Caco-2 (cell line): ENCODE measurements at places on chromosomes 7 and 10. TPM values are rescaled to one million over a fixed set of nuclear protein-coding genes. Genes with fewer than 3 reads are reported as not detected.
A peak's percentile ranks its signal among the peaks of the same experiment; 100 is the strongest.

DNA sequence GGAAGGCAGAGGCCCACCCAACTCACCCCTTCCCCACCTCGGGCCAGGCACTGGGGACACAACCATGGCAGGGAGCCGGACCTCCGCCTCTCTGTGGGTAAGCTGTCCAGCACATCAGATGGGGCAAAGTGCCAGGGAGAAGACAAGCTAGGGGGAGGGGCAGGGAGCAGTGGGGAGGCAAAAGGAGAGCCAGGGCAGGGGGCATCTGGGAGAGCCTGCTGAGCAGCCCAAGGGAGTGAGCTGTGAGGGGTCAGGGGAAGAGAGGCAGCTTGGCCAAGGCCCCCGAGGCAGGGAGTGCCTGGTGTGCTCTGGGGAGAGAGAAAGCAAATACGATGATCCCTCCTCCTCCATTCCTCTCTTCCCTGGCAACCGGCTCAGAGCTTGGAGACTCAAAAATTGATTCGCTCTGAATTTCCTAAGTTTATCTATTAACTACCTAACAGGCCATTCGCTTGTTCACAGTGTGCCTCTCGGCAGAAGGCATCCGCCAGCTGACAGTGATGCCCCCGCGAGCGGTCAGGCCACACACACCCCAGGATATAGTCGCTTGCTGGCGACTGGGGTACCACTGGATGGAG, 4.5 kb downstream of the CAMK2B start:
- DNase-seq: no peak

DNA sequence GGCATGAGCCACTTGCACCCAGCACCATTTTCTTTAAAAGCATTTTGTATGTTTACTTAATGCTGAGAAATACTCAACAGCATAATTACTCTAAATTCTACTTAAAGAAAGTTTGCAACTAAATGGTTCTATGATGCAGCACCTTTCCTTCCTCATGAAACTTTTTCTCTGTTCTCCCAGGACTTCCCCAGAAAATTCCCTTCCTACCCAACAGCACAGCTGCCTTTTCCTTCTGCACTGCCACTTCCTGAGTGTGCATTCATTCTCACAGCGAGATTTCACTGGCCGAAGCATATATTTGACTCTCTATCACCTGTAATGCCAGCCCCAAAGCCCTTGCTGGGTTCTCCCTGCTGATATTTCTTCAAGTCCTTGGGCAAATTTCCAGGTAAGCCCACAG, 41.5 kb upstream of the DGKI start:
- DNase-seq: no peak

DNA sequence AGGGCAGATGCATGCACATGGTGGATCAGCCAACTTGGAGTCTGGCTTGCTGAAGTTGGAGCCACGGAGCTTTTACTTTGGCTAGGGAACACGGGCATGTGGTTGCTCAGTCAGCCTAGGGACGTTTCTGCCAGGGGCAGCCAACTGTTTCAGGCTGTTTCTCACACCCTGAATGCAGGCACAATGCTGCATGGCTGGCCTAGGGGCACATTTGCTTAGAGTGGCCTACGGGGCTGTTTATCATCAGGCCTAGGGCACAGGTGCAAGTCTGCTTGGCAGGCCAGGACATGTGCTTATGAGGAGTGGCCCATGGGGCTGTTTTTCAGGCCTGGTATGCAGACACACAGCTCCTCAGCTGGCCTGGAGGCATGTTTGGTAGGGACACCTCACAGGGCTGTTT, 107.4 kb downstream of the GSAP start:
- DNase-seq: no peak

- no peak for DNase-seq
These were observed 93.0 kb downstream of the PTPRN2 start for GRCh38 chr7:158494643-158495042.

DNA sequence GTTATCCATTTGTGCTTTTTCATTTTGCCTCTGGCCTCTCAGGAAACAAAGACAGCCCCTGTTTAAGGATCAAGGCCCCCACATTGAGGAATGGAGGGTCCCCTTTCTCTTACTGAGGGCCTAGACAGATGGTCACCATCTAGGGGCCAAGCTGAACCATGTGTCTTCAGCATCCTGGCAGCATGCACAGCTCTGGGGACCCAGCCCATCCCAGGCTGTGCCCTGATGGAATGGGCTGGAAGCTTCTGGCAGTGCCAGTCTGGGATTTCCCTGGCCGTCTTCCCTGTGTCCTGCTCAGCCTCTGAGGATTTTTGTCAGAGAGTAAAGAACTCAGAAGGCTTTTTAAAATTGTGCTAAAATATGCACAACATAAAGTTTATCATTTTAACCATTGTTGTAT, 116.8 kb downstream of the ITIH5 start:
- DNase-seq: no peak

DNA sequence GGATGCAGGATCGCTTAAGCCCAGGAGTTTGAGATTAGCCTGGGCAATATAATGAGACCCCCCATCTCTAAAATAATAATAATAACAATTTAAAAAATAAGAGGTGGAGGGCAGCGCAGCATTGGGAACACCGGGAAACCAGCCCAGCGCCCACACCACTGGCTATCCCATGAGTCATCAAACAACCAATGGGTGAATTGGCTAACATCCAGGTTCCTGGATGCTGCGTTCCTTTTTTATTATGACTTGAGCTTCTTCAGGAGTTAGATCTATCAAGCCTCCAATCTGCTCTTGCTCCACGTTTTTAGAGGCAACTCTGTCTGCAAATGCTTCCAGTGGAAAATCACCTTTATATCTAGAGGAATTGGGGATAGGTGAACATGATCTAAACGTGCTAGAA, 10.0 kb upstream of the LRRC4 start:
- DNase-seq: no peak

GRCh38 chr7:57404343-57404966, 45.5 kb upstream of the ZNF716 start:
- DNase-seq: no peak

DNA sequence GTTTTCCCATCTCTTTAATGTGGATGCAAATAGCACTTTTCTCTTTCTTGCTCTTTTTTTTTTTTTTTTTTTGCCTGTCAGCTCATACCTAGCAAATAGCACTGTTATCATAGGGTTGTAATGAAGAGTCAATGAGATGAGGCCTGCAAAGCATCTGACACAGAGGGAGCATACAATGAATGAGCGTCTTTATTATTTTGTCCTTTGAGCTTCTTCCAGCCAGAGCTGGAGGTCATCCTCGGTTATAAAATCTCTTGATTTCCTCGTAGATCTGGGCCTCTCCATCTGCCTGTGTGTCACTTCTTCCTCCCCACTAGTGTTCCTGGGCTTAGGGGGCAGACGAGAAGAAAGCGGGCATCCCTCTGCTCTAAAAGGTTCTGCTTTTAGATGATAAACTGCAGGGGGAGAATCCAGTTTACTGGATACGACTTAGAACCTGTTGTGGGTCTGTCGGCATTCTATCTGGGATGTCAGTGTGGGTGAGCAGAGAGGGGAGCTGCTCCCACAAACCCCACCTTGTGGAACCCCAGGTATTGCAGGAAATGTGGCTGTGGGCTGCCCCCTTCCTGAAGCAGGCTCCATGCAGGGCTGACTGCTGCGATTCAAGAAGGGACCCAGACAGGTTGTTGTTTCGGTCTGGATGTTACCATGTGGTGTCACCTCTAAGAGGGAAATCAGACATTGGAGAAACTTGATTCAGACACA, 135.8 kb upstream of the GPR26 start:
- DNase-seq: no peak

GRCh38 chr10:1377231-1377630, 321.0 kb downstream of the WDR37 start:
- peak; percentile 10 for DNase-seq

GRCh38 chr7:31603046-31603445, 84.0 kb upstream of the PPP1R17 start:
- DNase-seq: no peak

- DNase-seq: no peak
These were observed 209.7 kb upstream of the AUTS2 start for GRCh38 chr7:69388452-69389137.

- DNase-seq: peak; percentile 64
These were observed 21.0 kb upstream of the ASB15 start for GRCh38 chr7:123580406-123581161.

- DNase-seq: peak; percentile 14
These were observed 168.8 kb upstream of the CDCA7L start for GRCh38 chr7:22114440-22114981.

DNA sequence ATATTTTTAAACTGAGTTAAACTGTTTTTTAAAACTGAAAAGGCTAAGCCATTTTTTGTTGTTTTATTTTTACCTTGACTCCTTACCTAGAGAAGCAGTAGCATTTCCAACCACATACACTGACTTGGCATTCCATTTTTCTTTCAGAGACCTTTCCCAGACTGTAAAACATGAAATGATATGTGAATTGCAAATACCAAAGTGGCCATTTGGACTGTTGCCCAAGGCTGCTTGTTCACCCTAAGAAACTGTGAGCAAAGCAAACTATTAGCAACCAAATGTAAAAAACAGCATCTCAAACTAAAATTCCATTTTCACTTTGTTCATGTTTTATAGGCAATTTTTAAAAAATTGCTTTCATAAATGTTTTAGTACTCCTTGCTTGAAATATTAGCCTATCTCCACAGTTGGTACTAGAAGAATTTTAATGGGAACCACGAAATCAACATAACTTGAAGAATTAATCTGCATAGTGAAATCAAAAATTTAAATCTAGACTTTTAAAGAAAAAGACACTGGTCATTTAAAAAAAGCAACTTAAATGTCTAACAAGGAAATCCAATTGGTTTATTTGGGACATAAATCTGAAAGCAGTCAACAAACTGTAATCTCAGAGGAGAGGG, 10.8 kb downstream of the UROS start:
- DNase-seq: no peak

GRCh38 chr10:69285699-69286098, 7.4 kb downstream of the HK1 start:
- no peak for DNase-seq

DNA sequence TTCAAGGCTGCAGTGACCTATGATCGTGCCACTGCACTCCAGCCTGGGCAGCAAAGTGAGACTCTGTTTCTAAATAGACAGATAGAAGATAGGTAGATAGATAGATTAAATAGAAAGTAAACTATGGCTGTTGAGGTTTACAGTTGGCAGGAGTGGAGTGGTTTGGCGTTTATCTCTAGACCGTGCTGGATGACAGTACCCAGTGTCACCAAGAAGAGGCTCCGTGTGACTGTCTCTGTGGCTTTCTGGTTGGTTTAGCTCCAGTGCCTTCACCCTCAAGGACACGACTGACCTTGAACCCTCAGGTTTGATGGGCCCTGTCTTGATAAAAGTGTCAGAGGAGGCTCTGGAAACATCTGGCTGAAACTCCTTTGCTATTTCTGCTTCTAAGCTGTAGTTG, 31.7 kb downstream of the CHST12 start:
- no peak for DNase-seq

GRCh38 chr7:137135654-137136350, 207.7 kb downstream of the PTN start:
- DNase-seq: no peak

DNA sequence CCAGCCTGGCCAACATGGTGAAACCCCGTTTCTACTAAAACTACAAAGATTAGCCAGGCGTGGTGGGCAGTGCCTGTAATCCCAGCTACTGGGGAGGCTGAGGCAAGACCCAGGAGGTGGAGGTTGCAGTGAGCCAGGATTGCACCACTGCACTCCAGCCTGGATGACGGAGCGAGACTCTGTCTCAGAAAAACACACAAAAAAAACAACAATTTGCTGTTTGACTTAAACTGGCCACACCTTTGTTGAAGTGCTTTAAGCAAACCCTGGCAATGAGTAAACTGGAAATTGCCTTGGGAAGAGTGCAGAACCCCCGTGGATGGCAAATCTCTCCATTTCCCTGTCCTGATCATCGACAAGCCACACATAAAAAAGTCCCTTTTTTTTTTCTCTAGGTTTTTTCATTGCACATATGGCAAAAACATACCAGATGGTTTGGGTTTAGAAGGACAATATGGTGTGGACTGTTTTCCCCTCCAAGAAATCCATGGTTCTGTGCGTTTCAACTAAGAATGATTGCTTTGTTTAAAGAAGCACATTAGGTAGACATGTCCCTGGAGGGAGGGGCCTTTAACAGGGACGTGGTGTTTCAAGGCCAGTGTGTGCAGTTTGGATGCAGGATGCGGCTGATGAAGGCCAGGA, 76.9 kb downstream of the NRP1 start:
- no peak for DNase-seq

GRCh38 chr10:107915215-107915610, 750.7 kb upstream of the SORCS1 start:
- no peak for DNase-seq

DNA sequence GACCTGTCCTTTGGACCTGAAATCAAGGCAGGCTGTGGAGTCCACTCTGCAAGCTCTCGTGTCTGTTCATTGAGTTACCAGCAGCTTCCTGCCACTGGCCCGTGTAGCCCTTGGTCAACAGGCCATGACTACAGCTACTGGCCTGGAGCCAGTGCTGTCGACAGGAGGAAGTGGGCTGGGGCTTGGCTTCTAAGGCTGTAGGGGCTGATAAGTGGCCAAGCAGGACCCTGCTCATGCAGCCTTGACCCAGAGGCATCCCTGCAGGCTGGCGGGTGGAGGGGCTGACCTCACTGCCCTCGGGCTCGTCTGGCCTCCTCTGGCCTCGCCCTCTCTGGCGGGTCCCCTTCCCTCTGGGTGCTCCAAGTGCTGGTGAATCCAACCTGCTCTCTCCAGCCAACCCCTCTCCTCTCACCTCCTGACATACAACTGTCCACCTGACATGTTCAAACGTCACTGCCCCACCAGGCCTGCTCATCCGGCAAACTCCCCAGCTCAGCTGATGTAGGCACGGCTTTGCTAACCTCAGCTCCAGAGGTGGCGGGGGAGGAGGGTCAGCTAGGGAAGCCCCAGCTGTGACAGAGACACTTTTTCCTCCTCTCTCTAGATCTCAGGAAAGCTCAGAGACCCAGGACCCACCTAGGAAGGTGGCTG, 188.6 kb upstream of the LYZL2 start:
- no peak for DNase-seq

GRCh38 chr7:94008537-94008936, 4.4 kb upstream of the BET1 start:
- DNase-seq: no peak

DNA sequence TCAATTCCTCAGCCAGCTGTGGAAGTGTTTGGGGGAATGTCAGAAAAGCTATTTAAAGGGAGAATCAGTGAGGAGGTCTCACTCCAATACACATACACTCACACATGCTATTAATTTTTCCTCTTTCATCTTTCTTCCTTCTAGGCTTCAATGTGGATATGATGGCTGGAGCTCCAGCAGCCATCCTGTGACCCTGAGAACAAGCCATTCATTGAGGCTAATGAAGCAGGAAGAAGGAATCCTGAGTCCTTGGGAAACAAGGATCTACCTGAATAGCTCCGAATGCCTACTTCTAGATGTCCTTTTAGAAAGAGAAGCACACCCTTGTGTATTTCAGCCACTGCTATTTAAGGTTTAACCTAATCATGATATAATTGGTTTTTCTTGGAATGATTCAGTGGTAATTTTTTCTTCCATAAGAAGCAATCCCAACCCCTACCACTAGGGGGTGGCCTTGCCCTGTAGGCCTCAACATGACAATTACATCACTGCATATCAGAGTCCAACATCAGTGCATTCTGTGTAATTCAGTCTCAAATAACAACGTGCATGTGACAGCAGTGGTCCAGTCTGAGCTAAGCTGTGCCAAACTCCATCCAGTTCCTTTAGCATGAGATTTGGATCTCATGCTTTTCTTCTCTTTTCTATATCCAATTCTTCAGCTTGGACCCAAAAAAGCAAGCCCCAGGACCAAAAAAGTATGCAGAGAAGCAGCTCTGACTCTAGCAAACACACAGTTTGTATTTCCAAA, 85.3 kb upstream of the ANKRD1 start:
- no peak for DNase-seq

The NEURL1 gene
- 0.84 and 0.91 TPM in 2 replicates for total RNA-seq

The MYOZ1 gene
- total RNA-seq: 0.35 and 0.52 TPM in 2 replicates

The SFRP4 gene
- not detected in 2 replicates for total RNA-seq

The PRPS1L1 gene
- not detected in 2 replicates for total RNA-seq

The VAX1 gene
- not detected in 2 replicates for total RNA-seq

The PTPRE gene
- total RNA-seq: 0.46 and 0.50 TPM in 2 replicates

The PNLIPRP2 gene
- 0.67 and 1.00 TPM in 2 replicates for total RNA-seq
